Retinal pigment epithelial cell (primary cell): ENCODE measurements at places on chromosomes 4 and X.

- no peak for DNase-seq
Measured at GRCh38 chr4:136741468-136741867, 790.8 kb downstream of the PCDH18 start.

GRCh38 chrX:20267607-20267930 is 860 bp upstream of the RPS6KA3 start:
- DNase-seq, result no peak

DNA sequence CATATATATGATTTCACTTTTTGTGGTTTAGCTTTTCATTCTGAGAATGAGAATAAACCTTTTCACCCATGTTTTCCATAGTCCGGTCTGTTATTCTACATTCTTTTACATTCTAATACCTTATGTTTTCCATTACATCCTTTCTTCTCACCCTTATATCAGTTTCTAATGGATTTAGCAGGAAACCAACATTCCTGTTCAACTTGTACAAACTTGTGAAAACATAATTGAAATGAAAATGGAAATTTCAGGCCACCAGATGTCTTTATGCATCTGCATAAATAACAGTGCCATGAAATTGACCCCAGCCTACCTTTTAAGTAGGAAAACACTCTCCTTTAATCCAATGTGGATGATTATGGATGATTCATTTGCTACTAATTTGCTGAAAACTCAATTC is 494.8 kb upstream of the ZFP42 start:
- DNase-seq, result no peak

- no peak for DNase-seq
Measured at GRCh38 chrX:41329101-41329500, 4.9 kb upstream of the DDX3X start.

DNA sequence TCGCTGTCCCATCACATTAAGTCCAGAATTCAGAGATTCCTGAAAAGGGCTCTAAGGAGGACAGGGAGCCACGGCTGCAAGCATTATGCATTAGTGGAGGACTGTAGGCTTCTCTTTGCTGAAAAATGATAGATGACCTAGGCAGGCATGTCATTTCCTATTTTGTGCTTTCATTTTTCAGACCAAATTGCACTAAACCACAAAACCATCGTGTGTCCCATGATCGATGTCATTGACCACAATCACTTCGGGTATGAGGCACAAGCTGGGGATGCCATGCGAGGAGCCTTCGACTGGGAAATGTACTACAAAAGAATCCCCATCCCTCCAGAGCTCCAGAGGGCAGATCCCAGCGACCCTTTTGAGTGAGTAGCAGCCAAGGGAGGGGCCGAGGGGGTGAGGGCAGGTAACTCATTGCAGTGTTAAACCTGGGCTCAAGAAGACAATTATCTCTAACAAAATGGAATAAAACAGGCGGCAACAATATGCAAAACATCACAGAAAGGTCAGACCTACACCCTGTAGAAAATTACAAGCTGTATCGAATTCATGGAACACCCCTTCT is 355.2 kb upstream of the GALNT7 start:
- no peak for DNase-seq

GRCh38 chr4:87953826-87954225 is 21.7 kb upstream of the SPP1 start:
- no peak for DNase-seq
